Spinal cord (tissue), 10 donors: ENCODE measurements at places on chromosomes 12 and 14. TPM values are rescaled to one million over a fixed set of nuclear protein-coding genes. Genes with fewer than 3 reads are reported as not detected.

GRCh38 chr14:63387711-63388110 is 69.0 kb upstream of the GPHB5 start:
- DNase-seq = no peak

GRCh38 chr12:105218434-105218833 is 17.5 kb downstream of the APPL2 start:
- DNase-seq = no peak

DNA sequence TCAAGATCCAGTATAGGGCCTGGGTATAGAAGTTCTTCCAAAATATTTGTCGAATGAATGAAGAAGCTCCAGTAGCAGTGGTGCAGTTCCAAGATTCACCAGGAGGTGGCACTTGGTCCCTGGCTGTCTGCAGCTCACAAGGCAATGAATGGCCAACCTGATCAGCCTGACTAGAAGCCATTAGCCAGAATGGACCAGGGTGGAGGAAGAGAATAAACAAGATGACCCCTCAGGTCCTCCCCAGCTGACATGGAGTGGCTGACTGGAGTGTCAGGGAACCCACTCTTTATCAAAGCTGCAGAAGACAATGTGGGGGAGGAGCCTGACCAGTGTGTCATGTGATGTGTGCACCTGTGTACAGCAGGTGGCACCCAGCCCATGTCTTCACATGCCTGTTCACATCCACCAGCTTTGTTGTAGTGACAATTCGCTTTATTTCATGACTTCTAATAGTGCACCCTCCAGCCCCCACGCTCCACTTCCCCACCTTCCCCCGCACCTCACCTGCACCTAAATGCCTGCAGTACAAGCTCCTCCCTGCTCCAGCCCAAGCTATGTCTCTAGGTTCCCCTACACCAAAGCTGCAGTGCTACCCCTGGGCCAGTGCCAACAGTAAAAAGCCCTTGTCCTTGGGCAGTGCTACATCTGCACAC is 3.0 kb downstream of the LTBP2 start:
- DNase-seq = peak; percentile 70

The FGF6 gene
- total RNA-seq = not detected

The SNX6 gene
- 119 TPM for total RNA-seq
